Activated CD4-positive, CD25-positive, alpha-beta regulatory T cell treated with anti-CD3 and anti-CD28 coated beads, Interleukin-2, amount 50 U/mL, for 72 hours (primary cell): ENCODE measurements at places on chromosomes 7 and 10.

DNA sequence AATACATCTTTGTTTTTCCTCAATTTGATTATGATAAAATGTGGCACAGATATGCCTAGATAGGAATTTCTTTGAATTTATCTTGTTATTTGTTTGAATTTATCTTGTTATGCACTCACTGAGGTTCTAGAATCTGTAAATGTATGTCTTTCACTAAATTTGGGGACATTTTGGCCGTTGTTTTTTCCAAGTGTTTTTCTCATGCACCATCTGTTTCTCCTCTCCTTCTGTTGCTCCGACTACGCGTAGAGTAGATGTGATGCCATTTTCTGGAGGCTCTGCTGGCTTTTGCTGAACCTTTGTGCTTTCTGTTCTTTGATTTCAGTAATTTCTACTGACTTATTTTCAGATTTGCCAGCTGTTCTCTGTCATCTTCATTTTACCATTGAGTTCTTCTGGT is 101.9 kb downstream of the INPP5A start:
- DNase-seq, result no peak

- DNase-seq, result no peak
These were observed 29.6 kb upstream of the AKR1C3 start for GRCh38 chr10:5064656-5065055.

GRCh38 chr10:78755063-78755701 is 313.6 kb upstream of the ZMIZ1 start:
- DNase-seq, result no peak

DNA sequence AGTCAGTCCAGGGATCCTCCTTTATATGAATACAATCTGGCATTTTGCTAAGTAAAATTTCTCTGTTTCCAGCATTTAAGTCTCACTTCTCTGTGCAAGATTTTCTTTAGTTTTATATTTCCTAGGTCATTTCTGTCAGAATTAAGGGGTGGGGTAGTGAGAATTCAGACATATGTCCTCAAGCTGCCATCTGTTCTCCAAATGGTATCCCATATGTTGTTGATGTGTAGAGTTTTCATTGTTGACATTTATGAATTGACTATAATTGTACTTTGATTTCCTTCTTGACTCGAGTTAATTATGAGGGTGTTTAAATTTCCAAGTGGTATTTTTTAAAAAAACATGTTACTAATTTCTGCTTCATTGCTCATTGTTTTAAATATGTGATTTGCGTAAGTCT is 148.8 kb downstream of the NPSR1 start:
- no peak for DNase-seq

DNA sequence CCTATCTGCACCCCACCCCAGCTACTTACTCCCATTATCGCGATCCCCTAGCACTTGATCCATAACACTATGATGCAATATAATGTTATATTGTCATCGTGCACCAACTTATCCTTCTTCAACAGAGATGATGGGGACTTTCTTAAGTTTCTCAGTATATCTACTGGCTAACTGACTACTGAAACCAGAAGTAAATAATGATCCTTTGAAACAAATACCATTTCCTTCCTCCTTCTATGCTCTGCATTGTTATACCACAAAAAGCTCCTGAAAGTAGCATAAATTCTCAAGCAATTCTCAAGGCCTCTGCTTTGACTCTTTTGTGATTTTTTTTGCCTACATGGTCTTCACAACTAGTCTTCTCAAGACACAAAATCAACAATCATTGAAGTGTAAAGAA is 68.9 kb downstream of the HTR7 start:
- DNase-seq, result no peak

- no peak for DNase-seq
These were observed 67.2 kb upstream of the AUTS2 start for GRCh38 chr7:69531050-69531449.

DNA sequence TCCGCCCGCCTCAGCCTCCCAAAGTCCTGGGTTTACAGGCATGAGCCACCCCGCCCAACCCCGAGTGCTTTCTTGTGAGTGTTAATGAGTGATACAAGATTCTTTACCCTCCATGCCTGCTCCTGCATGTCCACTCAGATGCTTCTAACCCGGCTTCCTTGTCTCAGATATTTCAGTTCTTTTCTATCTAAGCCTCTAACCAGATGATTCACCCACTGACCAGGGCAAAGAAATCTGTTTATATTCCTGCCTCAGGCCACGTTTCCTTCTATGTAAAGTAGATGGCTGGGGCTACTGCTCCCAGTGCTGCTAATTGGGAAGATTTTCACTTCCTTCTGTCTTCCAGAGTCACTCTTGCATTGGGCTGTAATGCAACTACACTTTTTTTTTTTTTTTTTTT is 395.1 kb upstream of the ANKRD30A start:
- no peak for DNase-seq

DNA sequence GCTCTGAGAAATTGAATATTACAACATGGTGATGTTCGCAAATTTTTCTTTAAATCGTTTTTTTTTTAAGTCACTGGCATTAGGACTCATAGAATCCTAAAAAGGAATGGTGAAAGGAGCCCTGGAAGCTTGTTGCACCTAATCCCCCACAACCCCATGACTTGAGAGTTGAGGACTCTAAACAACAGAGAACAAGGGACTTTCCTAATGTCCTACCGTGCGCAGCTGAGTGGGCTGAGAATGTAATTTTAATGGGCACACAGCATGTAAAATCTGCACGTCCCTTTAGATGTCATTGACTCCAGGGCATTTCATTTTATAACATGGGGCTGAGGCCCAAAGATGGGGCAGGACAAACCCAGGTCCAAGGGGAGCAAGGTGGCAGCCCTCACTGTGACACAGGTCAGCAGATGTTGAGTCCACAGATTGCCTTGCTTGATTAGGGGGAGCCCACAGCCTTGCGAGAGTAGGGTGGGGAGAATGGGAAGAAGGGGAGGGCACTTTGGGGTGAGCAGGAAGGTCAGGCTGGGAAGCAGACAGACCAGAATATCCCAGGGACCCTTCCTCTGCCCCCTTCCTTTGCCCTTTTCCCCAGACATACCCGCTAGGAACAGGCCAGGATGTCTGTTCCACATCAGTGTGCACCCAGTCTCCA is 208.4 kb upstream of the ZMIZ1 start:
- no peak for DNase-seq

DNA sequence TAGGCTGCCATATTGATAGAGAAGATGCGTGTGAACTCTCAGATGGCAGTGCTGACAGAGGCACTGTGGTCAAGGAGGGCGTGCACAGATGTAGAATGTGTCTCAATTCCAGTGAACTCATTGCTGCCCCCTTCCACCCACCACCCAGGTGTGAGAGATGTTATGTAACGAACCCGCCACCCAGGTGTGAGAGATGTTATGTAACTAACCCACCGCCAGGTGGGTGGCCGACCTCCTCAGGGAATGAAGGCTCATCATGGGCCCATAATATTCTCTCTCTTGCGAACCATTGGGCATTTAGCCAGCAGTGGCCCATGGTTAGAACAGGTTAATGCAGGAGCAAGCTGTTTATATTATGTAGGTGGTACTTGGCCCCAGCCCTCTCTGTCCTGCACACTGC is 140.4 kb upstream of the MTPN start:
- no peak for DNase-seq

DNA sequence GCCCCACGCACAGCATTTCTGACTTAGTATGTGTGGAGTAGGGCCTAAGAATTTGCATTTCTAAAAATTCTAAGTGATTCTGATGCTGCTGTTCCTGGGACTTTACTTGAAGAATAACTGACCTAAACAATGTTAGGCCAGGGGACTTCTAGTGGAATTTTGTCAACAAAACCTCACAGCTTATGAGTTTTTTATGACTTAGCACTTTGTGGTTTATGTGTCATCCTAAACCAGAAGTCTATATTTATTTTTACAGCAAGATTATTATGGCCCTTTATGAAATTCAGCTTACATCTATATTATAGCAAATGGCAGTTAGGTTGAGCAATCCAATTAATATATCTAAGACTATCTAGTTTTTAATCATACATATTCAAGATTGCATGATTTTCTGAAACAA is 24.6 kb upstream of the BET1 start:
- DNase-seq, result no peak

DNA sequence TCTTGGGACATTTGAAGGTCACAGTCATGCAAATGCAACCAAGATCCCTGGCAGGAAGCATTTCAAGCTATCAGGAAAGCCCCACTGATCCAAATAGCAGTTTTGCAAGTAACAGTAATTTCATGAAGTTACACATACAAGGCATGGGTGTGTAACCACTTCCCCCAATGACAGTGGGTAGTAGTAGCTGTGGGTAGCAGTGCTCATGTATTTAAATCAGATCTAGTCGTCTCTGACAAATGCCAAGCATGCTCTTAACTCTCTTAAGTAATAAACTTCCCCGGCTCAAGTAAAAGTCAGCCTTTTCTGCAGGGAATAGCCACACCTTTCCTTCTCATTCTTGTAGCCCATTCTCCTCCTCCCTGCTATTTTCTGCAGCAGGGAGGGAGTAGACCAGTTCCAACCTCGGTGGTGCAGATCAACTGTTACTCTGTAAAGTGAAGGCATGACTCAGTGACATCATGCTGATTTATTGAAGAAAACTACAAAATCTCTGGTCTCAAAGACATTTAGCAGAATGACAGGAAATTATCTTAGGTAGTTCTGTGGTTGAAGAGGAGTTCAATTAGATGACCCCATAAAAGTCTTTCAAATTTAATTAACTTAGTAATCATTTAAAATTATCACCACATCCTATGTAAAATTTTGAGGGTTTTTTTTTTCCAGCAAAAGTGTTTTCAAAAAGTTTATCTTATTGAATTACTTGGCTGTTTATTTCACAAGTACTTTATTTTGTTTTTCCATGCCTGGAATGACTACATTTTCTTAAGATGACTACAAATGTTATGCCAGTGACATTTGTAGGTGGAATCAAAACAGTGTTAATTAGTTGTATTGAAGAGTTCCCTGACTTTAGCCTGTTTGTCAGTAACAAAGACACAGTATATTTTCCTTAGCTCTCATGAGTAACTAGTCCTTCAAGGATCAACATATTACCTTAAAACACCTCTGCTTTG is 568.3 kb downstream of the INHBA start:
- DNase-seq, result no peak

GRCh38 chr10:6062101-6062771 is at the start of gene IL2RA:
IL2RA (minus strand) TSS chr10:6062367; CDS start chr10:6062151, 216 bp downstream.
- DNase-seq, result peak; percentile 81

- no peak for DNase-seq
These were observed 4.7 kb downstream of the DLX6 start for GRCh38 chr7:97009753-97010732.

DNA sequence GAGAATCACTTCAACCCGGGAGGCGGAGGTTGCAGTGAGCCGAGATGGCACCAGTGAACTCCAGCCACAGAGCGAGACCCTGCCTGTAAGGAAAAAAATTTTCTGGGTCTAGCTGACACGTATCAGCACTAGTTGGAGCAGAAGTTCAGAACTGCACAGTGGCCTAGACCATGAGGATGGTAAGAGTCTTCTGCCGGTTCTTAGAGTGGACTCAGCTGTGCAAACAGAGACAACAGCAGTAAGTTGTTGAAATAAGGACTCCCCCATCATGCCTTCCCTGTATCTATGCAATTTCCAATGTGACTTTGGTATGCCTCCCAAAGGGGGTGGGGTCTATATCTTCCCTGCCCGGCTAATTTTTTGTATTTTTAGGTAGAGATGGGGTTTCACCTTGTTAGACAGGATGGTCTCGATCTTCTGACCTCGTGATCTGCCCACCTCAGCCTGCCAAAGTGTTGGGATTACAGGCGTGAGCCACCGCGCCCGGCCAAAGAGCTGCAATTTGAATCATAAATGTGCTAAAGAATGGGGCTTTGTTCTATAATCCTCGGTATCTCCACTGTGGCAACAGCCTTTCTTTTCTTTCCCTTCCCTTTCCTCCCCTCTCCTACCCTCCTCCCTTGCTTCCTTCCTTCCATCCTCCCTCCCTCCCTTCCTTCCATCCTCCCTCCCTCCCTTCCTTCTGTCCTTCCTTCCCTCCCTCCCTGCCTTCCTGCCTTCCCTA is 14.5 kb upstream of the RNF216 start:
- no peak for DNase-seq

DNA sequence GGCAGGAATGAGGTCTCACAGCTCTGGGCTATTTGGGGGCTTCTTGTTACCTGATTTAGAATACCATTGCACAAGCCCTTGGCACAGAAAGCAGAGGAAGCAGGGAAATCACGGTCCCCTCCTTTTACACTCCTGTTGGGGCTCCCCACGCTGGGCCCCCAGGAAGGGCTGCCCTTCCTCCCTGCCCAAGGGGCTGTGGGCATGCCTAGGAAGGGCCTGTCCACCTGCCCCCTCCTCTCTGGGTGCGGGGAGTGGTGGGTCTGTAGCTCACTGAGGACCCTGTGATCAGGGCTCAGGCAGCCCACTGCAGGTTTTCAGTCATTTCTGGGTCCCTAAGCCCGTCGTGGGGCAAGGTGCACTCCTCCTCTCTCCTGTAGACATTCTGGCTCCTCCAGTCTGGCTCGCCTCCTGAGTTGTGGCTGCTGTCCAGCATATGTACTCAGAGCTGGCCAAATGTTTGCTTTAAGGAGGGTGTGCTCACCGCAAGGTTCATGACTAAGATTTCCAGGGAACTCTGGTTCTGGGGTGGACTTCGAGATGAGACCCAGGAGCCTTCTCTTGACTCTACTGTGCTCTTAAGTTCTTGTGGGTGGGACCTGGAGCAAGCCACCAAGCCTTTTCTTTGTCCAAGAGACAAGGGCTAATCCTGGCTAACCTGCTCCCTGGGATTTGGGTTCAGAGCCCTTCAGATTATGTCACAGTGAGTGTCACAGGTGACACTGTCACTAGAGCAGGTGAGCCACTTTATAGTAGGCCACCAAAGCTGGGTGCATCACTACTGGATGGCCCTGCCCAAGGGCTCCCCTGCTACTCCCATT is 56.0 kb downstream of the TACR2 start:
- DNase-seq, result no peak

DNA sequence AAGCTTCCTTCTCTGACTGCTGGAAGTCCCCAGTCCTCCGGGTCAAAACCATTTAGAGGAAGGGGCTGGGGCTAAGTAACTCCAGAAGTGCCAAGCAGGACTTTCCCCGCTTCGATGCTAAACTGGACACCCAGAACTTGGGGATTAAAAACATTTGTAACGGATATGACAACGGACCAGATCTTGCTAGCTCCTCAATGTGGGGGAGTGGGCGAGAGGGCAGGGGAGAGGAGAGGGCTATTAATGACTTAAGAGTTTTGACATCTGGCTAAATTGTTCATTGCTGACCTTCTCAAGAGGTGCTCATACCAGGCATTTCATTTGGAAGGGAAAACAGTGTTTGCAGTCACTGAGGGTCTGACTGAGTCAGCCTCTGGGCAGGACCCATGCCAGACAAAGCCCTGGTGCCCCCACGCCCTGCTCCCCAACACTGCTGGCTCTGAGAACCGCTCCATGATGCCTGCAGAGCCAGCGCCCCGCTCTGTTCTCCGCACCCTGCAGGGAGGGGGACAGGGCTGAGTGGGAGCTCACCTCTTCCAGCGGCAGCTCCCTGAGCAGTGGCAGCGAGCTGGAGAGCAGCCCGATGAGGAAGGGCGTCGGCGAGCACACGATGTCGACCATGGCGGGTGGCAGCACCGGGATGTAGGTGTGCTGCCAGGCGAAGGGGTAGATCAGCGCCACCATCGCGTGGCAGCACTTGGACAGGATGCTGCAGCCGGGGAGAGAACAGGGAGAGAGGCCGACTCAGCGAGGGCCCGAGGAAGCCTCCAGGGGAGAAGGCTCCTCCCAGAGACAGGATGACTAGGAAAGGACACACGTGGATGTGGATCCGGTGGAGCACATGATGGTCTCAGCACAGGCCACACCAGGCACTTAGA is 47.7 kb upstream of the MKRN1 start:
- no peak for DNase-seq
